SHP77 treated with DMSO at 0.1 percent for 48 hours (cell line): ENCODE measurements at places on chromosomes 1 and 21.

DNA sequence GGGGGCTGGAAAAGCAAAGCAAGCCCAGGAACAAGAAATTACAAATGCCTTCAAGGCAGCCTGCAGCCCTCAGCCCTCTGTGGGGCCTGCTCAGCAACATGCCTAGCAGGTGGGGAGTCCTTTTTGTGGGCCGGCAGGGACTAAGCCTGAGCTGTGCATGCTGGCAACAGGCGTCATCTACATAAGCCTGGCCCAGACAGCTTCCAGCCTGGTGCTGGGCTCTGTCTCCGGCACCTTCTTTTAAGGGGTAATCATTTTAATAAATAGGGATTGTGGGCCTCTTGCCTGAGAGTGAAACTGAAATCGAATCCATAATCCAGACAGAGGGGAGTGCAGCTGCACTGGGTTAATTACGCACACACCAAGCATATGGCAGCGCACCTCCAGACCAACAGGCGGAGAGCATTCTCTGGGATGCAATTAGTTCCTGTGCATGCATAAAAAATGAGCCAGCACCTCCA, 96.6 kb downstream of the DDX20 start:
- no peak for DNase-seq

DNA sequence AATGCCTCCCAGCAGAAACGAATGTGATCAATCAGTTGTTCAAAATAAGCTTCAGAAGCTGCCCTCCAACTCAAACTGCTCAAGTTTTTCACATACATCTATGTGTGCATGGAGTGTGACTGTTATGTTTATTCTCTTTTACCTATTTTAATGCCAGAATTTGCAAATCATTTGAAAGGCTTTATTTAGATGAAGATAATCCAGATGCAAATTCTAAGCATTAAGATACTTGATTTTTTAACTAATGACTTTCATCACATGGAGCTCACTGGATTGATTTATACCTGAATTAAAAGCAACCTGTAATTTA, 69.5 kb downstream of the PLD5 start:
- DNase-seq = no peak

DNA sequence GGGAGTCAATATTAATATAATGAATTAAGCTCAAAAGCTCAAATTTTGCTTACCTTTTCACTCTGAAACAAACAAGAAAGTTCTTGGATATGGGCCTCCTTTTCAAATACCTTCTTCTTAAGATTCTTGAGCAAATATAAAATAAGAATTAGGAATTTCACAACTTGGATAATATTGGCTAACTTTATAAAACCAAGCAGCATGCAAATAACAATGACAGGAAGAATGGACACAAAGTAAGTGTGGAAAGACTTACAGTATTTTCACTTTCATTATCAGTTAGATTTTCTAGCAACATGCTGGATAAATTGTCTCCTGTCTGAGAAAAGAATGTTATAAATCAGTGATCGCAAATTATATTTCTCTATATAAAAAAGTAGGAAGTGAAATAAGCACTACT, 13.2 kb downstream of the ODF2L start:
- no peak for DNase-seq

GRCh38 chr1:226276987-226277386, 32.0 kb downstream of the LIN9 start:
- DNase-seq = no peak

DNA sequence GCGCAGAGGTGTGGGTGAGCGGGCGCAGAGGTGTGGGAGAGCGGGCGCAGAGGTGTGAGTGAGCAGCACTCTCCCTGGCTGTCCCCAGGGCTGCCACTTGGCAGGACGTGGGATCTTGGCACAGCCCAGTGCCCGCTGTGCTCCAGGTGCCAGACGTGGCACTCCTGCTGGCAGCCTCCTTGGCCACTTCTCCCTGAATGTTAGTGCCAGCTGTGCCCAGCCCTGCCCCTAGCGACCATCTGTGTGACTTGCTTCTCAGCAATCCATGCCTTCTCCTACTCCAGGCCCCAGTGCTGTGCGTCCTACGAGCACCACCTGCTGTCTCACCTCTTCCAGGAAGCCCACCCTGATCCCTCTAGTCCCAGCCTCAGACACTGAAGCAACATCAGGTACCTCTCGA, 30.5 kb downstream of the KRTAP10-1 start:
- DNase-seq = peak; percentile 15

DNA sequence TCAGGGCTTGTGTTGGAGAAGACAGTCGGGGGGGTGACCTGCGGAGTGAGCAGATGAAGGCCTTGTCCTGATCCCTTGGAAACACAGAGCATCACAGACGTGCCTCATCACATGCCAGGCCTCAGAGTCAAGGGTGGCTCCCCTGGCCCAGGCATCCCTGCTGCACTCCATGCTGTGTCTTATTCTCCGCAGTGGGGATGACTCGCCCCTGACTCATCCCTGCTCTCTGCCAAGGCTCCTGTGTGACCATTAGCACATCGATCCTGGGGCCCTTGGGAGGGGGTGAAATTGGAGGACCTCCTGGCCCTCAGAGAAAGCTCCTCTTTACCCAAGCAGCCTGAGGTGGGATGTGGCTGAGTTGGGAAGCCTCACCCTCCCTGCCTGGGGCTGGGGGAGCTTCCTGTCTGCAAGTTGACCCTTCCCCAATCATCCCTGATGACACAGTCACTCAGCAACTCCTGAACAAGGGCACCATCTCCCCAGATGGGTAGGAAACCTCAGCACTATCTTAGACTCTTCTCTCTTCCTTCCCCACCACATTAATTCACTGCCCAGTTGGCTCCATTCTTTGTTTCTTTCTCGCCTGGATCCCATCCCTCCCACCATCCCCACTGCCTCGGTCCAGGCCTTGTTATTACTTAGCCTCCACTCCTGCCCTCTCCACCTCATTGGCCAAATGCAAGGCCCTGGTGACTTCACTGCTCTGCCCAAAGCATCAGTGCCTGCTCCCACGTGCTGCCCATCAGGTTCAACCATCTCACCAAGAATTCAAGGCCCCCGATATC, 74.6 kb downstream of the CAMK2N1 start:
- DNase-seq = no peak

- DNase-seq = no peak
Observed at GRCh38 chr1:186202271-186202764, 172.7 kb downstream of the TPR start.

- no peak for DNase-seq
Observed at GRCh38 chr1:40921522-40921921, 58.0 kb upstream of the CTPS1 start.

- no peak for DNase-seq
Observed at GRCh38 chr1:20068722-20069121, 1.3 kb upstream of the PLA2G5 start.

DNA sequence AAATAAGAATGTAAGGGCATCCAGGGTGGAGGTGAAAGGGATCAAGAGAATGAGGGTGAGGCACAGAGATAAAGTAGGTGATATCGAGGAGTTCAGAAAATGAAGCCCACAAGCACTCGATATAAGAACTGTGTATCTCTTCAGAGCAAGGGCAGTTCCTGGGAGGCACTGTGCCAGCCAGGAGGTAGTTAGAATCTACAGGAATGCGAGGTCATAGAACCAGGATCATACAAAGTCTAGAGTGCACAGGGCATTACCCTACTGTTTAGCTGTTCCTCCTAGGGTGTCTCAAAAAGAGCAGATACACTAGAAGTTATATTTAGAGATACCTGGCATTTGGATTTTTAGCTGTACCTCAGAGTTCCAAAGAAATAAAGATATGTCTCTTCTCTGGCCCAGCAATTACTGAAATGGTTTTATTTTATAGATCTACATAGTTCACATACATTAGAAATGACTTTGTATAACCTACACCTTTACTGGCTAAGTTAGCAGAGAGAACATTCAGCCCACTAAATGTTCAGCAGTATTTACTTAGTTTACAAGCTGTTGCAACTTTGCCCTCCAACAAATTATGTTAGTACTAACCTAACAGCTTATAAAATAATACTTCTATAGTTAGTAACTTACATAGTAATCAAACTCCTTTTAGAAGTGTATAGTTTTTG, 1.6 kb downstream of the OVAAL start:
- no peak for DNase-seq

DNA sequence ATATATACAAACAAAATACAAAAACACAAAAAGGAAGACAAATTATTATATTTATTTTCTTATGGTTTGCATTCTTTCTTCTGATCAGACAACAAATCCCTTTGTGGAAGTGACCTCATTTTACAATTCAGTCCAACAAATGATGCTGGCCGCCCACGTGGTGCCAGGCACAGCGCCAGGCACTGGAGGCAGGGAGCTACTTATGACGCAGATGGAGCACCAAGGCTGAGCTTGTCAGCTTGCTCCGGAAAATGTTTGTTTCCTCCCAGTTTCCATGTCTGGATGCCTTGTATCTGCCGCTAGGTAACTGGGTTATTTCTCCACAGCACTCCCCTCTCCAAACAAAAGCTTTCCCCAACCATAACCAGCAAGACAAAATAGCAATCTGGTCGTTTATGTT, 30.7 kb upstream of the CD34 start:
- DNase-seq = peak; percentile 19

- no peak for DNase-seq
Observed at GRCh38 chr21:18529254-18529653, 125.7 kb upstream of the TMPRSS15 start.

GRCh38 chr1:34839526-34840305, 19.8 kb downstream of the SMIM12 start:
- no peak for DNase-seq

- DNase-seq = no peak
Observed at GRCh38 chr1:215052256-215053015, 30.1 kb upstream of the KCNK2 start.

GRCh38 chr1:175830500-175830899, 87.1 kb upstream of the TNR start:
- no peak for DNase-seq

GRCh38 chr1:25871704-25872494, 3.6 kb downstream of the PAQR7 start:
- DNase-seq = no peak

- peak; percentile 56 for DNase-seq
Observed at GRCh38 chr1:36486439-36487335, 4.0 kb upstream of the CSF3R start.

DNA sequence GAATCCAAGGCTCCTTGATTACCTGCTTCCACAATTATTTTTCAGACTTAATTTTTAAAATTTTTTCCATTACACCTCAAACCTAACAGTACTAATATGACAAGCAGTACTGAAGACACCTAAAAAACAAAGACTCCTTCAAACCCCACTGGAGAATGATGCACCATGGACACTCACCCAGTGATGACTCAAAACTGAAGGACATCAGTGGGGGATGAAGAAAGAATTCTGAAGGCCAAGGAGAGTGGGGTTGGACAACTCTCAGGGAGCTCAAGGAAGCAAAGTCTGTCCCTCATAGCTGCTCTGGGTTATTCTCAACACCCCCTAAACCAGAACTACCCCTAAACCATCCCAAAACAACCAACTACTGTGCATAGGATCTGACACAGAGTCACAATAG, 2.4 kb upstream of the ARHGAP29 start:
- DNase-seq = no peak

DNA sequence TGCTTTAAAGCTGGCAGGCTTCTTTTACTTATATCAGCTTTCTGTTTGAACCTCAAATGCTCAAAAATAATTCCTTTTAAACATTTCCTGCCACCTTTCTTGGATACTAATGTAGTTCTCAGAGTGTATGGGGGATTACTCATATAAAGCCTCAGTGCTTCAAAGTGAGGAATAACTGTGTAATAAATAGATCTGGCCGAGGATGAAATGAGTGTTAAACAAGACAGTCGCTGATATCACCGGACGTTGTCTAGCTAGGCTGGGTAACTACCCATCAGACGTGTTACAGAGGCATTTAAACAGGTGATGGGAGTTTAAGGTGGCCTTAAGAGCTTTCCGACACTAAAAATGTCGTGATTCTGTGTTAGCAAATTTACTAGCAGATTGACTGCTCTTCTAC, 53.1 kb downstream of the VANGL2 start:
- DNase-seq = no peak

- DNase-seq = no peak
Observed at GRCh38 chr1:93703643-93704042, 22.0 kb upstream of the BCAR3 start.
